Amniotic stem cell (primary cell): ENCODE measurements at places on chromosomes 7 and 10.

- DNase-seq: no peak
Observed at GRCh38 chr7:11616466-11616865, 215.5 kb downstream of the THSD7A start.

DNA sequence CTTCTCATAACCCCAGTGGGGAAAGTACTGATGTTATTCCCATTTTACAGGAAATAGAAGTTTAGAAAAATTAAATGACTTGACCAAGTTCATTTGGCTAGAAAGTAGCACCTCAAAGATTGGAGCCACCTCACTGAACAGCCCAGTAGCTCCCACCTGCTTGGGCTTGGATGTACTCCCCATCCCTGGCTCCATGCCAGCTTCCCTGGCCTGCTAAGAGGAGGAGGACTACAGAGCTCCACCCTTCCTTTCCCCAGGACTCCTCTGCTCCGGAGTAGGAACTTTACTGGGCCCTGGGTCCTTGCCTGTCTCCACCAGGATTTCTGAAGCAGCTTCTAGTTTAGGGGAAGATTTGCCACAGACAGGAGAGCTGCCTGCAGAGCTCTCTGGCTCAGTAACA lies 3.1 kb downstream of the HPS6 start:
- no peak for DNase-seq

- DNase-seq: peak; percentile 8
Observed at GRCh38 chr7:147483634-147484292, 1106.8 kb upstream of the C7orf33 start.

DNA sequence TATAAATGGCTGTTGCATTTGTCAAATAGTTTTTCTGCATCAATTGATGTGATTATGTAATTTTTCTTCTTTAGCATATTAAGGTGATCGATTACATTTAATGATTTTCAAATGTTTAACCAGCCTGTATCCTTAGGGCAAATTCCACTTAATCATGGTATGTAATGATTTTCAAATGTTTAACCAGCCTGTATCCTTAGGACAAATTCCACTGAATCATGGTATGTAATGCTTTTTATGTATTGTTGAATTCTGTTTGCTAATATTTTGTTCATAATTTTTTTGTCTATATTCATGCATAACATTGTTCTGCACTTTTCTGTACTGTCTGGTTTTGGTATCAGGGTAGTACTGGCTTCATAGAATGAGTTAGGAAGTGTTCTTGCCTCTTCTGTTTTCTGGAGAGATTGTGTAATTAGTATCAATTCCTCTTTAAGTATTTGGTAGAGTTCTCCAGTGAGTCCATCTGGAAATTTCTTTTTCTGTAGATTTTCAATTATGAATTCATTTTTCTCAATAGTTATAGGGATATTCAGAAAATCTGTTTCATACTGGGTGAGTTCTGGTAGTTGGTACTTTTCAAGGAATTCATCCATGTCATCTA lies 393.2 kb upstream of the FOXK1 start:
- DNase-seq: no peak

DNA sequence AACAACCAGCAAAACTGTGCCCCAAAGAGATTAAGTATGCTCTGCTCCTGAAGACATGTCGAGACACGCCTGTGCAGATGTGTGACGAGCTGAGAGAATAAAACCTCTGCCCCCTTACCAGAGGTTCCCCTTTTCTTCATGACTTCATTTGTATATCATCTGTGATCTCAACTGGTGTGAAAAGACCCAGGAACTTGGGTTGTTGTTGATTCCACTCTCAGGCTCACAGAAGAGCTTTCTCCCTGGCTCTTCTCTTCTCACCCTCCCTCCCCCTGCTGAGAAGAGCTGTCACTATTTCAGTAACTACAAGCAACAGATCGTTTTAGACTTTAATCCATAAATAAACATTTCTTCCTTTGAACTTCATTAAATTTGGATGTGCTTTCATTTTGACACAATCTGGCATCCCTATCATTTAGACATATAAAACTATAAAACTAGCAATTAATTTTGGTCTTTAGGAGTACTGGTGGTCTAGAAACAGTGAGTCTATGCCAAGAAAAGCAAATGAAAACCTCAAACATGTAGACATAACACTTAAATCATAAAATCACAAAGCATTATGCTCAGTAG lies 179.3 kb upstream of the FZD8 start:
- no peak for DNase-seq

GRCh38 chr7:30920584-30921539 lies 9.2 kb downstream of the AQP1 start:
- no peak for DNase-seq

- peak; percentile 40 for DNase-seq
Observed at GRCh38 chr10:112137154-112137987, 46.2 kb downstream of the GPAM start.

- DNase-seq: no peak
Observed at GRCh38 chr7:78634093-78634492, 819.4 kb downstream of the MAGI2 start.

DNA sequence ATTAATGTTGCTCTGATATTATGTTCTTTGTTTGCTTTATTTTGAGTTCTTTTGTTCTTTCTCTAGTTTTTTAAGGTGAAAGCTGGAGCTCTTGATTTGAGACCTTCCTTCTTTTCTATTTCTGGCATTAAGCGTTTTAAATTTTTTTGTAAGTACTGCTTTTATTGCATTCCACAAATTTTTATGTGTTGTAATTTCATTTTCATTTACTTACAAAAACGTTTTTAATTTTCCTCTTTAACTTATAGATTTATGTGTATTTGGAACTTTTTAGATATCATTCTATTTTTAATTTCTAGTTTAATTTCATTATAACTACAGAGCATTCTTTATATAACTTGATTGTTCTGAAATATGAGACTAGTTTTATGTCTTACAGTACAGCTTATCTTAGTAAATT lies 395.6 kb downstream of the ETV1 start:
- no peak for DNase-seq

GRCh38 chr10:76286536-76286935 lies 855.1 kb downstream of the LRMDA start:
- no peak for DNase-seq

- no peak for DNase-seq
Observed at GRCh38 chr10:74637685-74638084, 188.7 kb upstream of the KAT6B start.

DNA sequence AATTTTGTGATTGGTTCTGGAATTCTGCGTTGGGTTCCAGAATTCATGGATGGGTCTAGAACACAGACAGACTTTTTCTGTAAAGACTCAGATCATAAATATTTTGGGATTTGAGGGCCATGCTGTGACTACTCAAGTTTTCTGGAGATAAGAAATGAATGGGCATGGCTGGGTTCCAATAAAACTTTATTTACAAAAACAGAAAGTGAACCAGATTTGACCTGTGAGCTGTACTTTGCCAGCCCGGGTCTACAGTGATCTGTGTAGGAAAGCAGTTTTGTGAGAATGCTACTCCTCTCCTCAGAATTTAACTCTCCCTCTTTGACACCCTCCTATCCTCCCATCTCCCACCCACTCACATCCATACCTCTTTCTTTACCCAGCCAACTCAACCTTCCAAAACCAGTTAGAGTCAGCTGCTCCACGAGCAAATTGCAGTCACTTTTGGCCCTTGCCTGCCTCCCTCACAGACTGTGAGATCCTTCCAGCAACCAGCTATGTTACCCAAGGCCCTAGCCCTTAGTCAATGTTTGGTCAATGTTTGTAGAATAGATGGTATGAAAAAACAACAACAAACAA lies 312.8 kb upstream of the ZMIZ1 start:
- DNase-seq: no peak

- DNase-seq: no peak
Observed at GRCh38 chr7:141593134-141593533, 41.9 kb downstream of the AGK start.

GRCh38 chr7:30906515-30907240 lies 5.0 kb upstream of the AQP1 start:
- peak; percentile 19 for DNase-seq

DNA sequence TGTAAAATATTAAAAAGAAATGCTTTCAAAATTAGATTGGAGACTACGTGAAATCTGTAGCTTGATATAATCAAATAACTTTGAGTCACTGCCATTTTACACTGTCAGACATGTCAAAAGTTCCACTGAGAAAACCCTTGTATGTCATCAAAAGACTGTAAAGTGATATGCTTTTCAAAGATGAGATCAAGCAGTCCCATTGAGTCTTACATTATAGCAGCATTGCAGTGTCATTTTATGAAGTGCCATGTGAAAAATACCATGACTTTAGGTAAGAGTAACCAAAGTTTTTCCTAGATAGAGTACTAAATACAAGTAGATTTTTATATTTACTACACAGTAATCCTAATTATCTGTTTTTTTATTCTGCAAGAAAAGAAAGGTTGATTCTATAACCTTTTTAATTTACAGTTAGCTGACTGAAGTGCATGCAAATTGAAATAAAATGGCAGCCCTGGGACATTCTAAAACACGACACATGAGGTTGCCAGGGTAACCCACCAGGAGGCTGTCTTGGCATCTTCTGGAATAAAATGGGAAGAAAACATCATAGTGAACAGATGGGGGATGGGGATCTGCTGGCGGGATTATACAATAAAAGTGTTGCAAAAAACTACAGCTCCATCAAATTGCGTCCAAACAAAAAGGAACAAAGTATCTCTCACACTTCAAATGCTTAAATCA lies 91.3 kb upstream of the TMEM106B start:
- no peak for DNase-seq

DNA sequence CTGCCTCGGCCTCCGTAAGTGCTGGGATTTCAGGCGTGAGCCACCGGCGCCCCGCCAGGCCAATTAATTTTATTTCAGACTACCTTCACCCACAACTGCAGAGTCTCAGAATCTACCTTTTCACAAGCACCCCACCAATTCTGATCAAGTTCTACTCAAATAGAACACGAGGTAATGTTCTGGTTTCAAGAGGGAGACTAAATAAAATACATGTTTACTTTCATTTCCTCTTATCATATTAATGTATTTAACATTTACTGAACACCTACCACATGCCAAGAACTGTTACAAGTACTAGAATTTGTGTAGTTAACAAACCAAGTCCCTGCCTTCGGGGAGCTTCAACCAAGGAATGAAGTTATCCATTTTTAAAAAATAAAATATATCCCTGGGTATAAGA lies 25.5 kb upstream of the RGS10 start:
- DNase-seq: no peak

DNA sequence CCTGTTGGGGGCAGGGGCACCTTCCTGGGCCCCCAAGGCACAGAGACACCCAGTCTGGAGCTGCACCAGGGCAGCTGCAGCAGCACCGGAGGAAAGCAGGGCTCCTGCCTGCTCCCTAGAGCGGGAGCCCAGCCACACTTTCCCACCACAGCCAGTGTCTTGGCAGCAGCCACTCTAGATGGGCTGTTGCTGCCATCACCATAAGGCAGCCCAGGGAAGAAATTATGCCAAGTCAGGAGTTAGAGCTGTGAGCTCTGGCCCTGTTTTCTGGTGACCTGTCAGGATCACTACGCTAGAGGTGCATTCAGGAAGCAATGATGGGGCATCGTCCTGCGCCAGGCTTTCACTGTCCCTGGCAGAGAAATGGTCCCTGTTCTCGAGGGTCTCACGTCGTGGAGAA lies 38.0 kb upstream of the ZNRF2 start:
- no peak for DNase-seq

- DNase-seq: no peak
Observed at GRCh38 chr10:6473430-6473829, 106.6 kb downstream of the PRKCQ start.

DNA sequence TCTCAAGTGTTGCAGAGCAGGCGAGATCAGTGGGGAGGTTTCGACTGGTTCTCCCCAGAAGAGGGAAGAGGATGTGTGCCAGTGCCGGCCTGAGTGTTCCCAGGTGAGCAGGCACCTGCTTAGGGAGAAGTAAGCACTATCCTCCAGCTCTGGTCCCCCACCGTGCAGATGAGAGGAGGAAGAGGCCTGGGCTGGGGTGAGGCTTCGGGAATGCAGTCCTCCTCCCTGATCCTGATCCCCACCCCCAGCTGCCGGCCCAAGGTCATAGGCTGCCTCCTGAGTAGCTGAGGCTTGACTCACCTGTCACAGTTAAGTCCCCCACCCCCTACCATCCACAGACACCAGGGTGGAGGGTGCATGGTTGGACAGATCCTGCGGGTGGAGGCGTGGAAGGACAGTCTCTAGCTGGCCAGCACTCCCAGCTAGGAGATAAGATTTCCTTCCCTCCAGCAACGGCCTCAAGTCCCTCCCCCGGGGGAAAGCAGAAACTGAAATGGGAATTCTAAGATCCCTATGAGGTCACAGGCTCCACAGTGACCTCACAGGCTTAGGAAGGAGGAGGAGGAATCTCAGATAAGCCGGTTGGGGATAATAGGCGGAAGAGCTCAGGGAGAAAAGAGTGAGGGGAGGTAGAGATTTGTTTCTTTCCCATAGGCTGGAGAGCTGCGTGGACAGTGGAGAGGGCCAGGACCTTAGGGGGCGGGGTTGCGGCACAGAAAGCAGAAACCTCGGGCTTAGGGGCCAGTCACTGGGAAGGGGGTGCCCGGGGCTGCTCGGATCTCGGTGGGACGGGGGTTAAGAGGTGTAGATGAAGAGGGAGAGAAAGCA lies 1.0 kb downstream of the LRCH4 start:
- peak; percentile 51 for DNase-seq

DNA sequence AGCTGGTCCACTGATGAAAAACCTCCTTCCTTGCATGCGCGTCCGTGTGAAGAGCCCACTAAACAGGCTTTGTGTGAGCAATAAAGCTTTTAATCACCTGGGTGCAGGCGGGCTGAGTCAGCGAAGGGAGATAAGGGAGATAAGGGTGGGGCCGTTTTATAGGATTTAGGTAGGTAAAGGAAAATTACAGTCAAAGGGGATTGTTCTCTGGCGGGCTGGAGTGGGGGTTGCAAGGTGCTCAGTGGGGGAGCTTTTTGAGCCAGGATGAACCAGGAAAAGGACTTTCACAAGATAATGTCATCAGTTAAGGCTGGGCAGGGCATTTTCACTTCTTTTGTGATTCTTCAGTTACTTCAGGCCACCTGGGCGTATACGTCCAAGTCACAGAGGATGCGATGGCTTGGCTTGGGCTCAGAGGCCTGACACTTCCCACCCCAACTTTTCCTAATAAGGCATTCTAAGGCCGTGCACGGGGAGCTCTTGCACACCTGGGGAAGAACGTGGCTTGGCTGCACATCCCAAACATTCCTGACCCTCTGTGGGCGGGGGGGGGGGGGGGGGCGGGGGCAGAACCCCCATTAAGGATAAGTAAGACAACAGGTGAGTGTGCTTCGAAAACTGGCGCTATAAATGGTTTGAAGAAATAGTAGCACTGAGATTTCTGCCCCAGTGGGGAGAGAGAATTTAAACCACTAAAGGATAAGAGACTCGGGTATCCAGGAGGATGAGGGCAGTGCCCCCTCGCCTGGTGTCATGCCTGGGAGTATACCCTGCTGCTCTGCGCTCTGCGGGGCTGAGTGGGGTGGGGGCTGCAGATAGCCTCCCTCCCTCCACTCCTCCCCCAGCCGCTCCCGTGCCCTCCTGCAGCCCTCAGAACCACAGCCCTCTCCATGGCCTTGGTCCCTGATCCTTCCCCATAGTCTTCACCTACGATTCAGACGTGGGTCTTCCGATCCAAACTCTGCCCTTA lies 217.6 kb downstream of the MLLT10 start:
- no peak for DNase-seq

- DNase-seq: no peak
Observed at GRCh38 chr10:47260505-47261111, 39.4 kb upstream of the GDF10 start.
